ENCODE measurements at places on chromosomes 7 and 10.

DNA sequence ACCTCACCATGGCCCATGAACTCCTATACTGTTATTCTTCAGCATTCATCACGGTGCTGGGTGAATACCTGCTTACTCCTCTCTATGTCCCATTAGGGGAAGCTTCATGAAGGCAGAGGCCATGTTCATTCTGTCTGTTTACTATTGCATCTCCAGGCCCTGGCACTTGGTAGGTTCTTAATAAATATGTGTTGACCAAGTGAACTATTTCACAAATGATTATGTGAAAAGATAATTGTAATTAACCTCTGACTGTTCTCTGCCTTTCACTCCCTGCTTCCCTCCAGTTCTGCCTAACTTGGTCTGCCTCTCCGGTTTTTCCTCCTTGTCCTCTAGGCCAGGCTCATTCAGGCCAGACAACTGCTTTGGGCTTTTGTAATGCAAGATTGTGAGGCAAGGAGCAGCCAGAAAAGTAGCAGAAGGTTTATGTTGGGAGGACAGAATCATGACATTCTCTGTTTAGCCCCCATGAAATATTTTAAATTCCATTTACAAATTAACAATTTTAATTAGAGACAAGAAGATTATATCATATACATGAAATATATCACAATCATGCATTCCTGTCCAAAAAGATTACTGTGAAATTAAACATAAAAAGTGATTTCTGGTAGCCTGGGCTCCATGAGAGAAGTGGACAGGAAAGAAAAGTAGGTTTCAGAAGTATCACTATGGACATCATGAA lies 42.1 kb upstream of the PLXNA4 start:
- DNase-seq, result no peak

- DNase-seq, result no peak
Observed at GRCh38 chr10:76711222-76711997, 926.2 kb downstream of the KCNMA1 start.

DNA sequence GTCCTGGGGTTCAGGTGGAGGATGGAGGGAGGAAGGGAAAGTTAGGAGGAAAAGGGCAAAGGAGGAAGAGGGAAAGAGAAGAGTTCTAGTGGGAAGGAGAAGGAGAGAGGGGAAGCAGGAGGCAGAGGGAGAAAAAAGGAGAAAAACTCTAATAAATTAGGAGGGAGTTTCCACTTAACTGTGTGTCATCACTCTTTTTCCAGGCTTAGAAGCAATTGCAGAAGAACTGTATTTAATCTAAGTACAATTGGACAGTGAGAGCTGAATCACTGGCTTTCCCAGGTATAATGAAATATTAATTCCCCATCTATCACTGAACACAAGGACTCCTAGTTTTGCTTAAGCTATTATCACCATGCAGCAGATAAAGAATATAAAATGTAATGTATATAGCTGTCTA lies 76.8 kb downstream of the CREB3L2 start:
- DNase-seq, result no peak

DNA sequence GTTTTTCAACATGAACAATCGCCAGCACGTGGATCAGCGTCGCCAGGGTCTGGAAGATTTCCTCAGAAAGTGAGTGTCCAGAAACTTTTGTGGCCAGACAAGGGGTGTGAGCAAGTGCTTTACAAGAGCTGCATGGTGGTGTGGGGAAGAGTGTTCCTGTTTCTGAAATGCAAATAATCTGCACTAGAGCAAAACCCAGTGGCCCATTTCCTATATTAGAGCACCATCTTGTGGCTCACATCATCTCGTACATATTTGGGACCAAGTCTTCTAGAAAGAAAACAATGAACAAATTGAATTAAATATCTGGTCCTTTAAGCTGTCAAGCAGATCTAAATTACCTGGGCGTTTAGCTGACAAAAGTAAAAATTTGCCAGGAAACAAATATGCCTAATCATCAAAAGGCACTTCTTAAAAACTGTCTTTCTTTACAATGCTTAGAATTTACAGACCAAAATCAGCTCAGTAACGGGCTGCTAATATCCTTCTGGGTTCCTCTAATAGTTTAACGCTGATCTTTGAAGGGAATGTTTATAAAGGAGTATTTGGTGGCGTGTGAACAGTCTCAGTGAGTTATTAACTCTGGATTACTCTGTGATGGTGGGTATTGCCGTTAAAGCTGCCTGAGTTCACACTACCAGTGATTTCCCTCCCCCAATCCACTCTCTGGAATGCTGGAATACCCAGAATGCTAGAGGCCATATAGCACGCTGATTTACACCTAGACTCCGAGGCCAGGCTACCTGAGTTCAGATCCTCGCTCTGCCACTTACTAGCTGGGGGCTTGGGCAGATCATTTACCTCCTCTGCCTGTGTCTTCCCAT lies 73.6 kb downstream of the SNX10 start:
- peak; percentile 84 for DNase-seq

DNA sequence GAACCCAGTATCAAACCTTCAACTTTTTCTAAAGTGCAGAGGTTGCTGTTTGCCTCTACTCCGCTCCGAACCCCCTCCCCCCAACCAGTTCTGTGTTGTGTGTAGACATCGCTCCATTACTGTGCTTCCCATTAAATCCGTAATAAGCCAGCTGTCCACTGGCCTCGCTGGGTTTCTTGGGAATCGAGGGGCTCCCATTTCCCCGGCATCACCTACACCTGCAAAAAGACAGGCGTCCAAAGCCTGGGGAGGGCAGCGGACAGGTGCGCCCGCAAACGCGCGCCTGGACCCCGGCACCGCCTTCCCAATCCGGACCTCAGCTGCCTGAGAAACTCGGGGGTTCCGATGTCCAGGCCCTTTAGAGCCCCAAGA lies 631 bp downstream of the RTKN2 start:
- peak; percentile 52 for DNase-seq

DNA sequence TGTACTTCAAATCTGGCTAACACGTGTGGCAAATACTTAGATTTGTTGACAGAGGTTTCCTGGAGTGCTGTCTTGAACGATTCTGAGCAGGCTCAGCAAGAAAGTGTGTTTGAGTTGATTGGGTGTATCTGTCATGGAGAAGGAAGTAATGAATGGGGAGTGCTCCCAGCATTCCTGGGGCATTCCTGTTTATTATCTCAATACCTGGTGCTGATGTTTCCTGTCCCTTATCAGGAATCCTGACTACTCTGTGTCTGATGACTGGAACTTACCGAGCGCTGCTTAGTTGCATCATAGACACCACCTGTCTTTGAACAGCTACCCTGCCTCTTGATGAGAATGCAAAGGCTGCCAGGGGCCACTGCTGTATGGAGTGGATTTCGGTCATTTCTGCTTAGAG lies 41.0 kb upstream of the TMEM248 start:
- DNase-seq, result no peak

DNA sequence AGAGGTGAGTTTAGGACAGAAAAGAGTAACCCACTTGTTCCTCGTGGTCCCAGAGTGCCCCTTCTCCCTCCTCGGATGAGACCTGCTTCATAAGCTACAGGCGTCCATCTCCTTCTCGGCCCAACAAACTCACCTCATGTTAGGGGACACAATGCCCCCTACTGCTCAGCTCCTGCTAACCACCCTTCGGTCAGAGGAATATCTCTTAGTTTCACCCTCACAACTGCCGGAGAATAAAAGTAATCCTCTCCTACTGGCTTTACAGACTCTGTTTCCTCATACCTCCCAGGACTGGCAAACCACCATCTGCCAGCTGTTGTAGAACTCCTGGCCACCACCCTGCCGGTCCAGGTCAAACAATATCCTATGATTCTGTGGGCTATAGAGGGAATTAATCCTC lies 3.2 kb downstream of the AKR1B15 start:
- DNase-seq, result peak; percentile 55

GRCh38 chr7:26293569-26294308 lies 2.1 kb downstream of the SNX10 start:
- no peak for DNase-seq

DNA sequence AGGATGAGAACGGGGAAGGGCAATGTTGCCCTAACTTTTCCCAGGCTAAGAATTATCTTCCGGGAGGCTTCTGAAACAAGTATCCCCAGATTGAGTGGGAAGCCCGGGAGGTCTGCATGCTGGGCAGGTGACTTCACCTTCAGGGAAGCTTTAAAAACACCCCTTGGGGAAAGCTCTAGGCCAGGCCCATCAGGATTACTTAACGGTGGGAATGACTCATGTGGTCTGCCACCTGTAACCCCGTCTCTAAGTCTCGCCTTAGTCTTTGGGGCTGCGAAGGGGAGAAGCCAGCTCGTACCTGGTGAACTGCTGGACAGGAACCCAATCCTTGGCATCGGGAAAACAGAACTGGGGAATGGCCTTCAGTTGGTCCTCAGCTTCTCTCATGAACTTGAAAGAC lies 80.1 kb upstream of the MKRN1 start:
- DNase-seq, result no peak

DNA sequence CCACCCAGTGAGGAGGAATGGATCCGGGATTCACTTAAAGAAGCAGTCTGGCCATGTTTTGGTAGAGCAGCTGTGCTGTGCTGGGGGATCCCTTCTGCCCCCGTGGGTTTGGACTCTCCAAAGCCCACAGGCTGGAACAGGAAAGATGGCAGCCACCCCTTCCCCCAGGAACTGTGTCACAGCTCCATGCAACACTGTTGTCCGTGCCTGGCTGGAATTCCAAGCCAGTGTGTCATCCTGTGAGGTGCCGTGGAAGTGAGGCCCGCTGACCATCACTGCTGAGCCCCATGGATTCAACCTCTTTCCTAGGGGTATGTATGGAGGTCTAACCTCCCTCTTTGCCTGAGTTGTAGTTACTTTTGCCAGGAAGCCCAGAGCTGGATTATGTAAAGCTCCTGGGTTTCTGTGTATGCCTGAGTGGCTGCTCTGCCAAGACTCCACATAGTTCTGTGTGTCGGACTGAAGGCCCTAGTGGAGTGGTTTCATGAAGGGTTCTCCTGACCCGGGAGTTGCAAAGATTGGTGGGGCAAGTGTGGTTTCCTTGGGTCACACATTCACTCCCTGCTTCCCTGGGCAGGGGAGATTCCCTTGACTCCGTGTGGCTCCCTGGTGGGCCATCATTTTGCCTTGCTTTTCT lies 35.1 kb upstream of the PCGF5 start:
- no peak for DNase-seq

All from HT-29 (cell line).